ENCODE measurements at places on chromosomes 3 and 15.

- DNase-seq: no peak
Measured at GRCh38 chr3:4738737-4739274, 240.4 kb upstream of the BHLHE40 start.

DNA sequence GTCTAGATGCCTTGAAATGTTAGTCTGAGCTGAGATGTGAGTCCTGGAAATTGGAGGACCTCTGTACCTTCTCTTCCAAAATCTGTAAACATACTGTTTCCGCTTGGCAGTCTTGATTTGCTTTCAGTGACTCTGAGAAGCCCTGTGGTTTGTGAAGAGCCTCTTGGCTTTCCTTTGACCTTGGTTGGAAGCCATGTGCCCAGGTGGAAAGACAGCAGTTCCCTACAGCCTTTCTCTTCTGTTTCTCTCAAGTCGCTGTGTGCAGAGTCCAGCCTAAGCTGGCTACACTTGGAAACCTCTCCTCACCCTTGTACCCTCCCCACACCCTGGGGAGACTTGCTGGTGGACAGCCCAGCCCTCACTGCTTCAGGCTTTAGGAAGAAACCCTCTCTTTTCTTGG is 129.8 kb upstream of the CTDSPL start:
- no peak for DNase-seq

DNA sequence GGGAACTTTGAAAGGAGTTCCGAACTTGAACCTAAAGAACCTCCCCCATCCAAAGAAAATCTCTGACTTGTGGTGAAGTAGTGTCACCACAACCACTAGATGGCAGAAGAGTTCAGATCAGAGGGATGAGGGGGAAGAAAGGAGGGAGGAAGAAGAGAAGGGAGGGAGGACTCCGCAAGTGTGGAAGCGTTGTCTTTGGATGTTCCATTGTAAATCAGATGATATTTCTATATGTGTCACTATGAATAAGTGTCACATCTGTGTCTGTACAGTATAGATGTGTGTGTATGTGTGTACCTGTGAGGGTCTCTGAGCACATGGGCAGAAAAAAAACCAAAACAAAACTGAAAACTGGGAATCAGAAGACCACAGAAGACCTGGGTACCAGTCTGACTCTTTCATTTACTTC is 16.9 kb downstream of the SLC24A1 start:
- peak; percentile 87 for DNase-seq

GRCh38 chr15:88636050-88636449 is 2.8 kb upstream of the ISG20 start:
- no peak for DNase-seq

DNA sequence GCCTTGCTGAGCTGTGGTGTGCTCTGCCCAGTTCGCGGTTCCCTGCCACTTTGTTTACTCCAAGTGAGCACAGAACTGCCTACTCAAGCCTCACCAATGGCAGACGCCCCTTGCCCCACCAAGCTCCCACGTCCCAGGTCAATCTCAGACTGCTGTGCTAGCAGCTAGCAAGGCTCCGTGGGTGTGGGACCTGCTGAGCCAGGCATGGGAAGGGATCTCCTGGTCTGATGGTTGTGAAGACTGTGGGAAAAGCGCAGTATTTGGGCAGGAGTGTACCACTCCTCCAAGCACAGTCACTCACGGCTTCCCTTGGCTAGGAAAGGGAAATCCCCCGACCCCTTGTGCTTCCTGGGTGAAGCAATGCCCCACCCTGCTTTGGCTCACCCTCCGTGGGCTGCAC is 45.0 kb downstream of the SLC12A6 start:
- DNase-seq: no peak

DNA sequence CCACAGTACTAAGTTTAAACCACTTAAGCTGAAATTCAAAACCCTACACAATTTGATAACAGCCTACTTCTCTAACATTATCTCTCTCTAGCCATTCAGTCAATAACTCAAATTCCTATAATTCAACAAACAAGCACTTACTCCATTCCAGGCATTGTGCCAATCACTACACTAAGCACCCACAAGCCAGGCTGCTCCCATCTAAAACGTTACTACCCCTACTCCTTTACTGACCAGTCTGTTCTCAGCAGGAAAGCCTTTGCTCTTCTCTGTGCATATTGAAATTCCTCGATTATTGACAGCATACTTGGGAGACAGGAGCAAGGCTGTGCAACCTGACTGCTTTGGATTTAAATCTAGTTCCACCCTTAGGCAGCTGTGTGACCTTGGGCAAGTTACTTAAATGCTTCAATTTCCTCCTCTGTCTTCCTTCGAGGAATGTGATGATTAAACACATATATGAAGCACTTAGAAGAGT is 177.2 kb upstream of the THBS1 start:
- DNase-seq: no peak

DNA sequence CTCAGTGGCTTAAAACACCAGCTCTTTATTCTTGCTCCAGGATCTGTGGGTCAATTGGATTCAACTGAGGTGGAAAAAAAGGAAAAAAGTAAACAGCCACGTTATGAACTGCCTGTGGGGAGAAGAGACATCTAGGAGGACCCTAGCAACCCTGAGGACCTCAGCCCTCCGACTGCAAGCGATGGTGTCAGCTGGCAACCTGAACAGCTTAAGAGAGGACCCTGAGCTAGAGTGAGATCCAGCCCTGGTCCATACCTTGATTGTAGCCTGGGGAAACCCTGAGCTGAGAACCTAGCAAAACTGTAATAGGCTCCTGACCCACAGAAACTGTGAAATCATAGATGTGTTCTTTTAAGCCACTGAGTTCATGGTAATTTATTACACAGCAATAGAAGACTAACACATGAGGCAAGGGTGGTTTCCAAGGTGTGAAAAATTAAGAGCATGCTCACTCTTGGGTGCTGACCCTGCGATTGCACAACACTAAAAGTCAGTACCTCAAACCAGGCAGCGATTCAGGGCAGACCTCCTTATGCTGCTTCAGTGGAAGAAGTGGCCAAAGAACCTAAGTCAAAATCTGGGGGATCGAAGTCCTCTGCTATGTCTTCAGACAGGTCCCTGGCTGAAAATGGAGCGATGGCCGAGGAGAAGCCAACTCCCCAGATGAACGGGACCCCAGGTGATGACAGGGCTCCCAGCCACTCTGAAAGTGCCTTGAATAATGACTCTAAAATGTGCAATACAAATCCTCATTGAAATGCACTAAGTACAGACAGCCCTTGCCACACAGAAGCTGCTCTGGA is 57.7 kb downstream of the GASK1A start:
- no peak for DNase-seq

DNA sequence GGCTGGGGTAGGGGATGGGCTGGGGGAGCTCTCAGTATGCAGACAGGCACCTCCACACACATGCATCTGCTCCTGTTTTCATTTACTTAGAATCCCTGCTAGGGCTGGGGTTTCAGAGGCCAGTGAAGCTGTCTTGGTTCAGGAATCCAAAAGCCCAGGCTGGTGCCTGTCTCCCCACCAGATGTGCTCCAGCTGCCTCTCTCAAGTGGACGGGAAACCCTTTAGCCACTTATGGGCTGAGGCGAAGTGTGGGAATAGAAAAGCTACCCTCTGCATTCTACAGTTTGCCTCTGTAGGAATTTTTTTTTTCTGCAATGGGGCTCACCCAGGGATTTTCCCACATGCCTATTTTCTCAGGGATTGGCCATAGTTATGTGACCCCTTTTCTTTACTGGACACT is 72.5 kb downstream of the ATP2B2 start:
- no peak for DNase-seq

DNA sequence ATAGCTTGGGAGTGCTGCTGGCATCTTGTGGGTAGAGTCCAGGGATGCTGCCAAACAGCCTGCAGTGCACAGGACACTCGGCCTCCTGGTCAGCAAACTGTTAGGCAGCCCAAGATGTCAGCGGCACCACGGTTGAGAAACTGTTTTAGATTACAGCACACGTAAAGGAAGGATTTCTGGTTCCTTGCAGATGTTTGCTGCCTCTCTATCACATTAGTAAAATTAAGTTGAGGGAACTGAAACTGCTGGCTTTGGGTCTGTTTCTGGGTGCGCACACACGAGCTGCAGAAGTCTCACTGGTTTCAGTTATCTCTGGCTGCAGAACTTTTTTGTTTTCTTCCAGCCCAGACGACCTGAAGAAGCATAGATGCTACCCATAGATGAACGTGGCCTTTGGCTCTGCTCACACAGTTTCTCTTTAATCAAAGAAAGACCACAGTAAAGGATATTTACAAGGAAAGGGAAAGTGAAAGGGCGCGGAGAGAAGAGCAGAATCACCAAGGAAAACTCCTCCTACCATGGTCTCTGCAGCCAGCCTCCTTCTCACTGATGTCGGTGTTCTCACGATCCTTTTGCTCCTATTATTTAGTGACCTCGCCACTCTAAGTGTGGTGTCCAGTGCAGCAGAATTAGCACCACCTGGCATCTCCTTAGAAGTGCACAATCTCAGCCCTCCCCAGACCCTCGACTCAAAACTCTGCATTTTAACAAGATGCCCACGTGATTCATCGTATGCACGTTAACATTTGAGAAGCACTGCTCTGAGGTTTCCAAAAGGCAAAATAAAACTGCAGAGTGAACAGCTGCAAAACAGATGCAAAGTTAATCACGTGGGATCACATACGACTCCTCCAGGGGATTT is 50.6 kb upstream of the AKAP13 start:
- DNase-seq: peak; percentile 57

- DNase-seq: no peak
Measured at GRCh38 chr3:36229496-36229895, 150.8 kb upstream of the STAC start.

DNA sequence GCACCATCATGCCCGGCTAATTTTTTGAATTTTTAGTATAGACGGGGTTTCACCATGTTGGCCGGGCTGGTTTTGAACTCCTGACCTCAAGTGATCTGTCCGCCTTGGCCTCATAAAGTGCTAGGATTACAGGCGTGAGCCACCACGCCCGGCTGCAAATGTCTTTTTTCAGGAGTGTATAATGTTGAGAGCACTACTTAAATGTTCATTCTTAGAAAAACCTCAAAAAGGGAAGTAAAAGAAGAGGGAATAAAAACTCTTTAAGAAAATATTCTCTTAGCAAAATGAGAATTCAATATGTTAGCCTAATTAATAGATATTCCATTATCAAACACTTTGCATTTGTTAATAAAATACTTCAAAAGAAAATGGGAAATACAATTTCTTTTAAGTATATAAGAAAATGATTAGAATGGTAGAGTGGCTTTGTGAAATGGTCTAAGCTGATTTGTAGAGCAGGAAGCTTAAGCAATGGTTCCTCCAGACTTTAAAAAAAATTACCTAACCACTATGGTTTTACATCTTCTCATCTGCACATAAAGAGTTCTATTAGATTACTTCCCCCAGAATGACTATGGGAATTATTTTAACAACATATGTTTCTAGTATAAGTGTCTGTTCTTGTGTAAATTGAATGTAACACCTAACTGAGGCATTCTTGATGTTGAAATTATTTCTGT is 226.7 kb upstream of the ALCAM start:
- DNase-seq: no peak

DNA sequence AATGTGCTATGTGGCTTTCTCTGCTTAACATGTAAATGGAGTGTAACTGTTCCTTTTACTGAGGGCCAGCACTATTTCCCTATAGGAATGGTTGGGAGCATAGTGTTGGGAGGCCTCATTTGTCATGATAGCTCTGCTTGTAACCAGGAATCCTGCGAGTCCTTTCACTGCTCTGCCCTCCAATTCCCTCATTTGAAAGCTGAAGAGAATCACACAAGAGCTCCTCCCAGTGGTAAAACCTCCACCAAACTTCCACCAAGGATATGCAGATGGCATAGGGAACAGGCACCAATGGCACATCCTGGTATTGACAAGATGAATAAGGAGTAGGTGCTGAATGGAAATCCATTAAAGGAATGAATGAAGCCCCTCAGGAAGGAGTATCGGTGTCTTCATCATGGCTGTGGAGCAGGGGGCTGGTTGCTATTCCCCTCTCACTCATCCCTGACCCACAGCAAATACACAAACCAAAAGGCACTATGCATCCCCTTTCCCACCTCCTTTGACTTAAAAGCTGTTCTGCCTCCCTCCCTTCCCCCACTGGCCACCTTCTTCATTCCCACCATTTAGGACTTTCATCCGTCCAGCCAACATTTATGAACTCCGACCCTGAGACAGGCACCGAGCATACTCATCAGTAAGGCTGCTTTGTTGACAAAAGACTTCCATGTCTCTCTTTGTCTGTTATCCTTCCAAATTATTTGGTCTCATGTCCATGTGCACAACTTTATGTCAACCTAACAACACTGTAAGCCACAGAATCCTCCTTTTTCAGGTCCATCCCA is 560.8 kb downstream of the FOXP1 start:
- peak; percentile 88 for DNase-seq

GRCh38 chr15:94596707-94597106 is 365.3 kb downstream of the MCTP2 start:
- DNase-seq: no peak

GRCh38 chr3:58742239-58742638 is 75.7 kb upstream of the FAM3D start:
- DNase-seq: no peak

GRCh38 chr3:161266731-161267150 is 45.6 kb downstream of the NMD3 start:
- peak; percentile 5 for DNase-seq

- no peak for DNase-seq
Measured at GRCh38 chr3:78116874-78117273, 1077.0 kb downstream of the ROBO2 start.

- no peak for DNase-seq
Measured at GRCh38 chr3:48514431-48515227, 10.7 kb upstream of the SHISA5 start.

GRCh38 chr3:104032283-104032682 is 1334.4 kb upstream of the ALCAM start:
- DNase-seq: no peak

DNA sequence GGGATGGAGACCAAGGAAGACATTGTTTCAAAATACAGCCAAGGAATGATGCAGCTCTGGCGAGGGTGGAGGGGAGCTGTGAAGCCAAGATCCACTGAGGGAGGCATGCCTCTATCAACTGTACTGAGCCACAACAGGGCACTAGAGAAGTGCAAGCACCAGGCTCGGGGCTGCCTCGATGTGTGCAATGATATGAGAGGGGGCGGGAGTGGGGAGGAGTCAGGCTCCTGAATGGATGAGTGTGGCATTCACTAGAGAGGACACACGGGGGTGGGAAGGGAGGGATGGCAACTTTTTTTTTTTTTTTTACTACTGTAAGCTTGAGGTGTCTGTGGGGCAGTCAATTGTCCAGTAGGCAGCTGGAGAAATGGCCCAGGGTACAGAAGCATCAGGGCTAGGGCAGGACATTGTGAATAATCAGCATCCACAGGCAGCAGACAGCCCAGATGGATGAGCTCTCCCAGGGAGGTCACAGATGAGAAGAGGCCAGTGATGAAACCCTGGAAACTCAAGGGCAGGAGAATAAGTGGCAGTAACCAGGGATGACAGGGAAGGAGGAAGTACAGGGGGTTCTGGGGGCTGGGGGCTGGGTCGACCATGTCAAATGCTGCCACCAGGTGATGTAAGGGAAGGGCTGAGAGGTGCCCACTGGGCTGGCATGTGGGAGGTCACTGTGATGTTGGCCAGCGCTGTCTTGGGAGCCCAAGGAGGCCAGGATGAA is 5.9 kb downstream of the STOML1 start:
- DNase-seq: no peak

- DNase-seq: no peak
Measured at GRCh38 chr3:80696280-80696679, 928.5 kb upstream of the ROBO1 start.

GRCh38 chr3:138578961-138579574 is 15.0 kb downstream of the CEP70 start:
- no peak for DNase-seq
